ENCODE measurements at places on chromosomes 2 and 18. TPM values are rescaled to one million over a fixed set of nuclear protein-coding genes. Genes with fewer than 3 reads are reported as not detected.

GRCh38 chr2:38712871-38713270 lies 38.3 kb downstream of the SRSF7 start:
- DNase-seq = no peak

DNA sequence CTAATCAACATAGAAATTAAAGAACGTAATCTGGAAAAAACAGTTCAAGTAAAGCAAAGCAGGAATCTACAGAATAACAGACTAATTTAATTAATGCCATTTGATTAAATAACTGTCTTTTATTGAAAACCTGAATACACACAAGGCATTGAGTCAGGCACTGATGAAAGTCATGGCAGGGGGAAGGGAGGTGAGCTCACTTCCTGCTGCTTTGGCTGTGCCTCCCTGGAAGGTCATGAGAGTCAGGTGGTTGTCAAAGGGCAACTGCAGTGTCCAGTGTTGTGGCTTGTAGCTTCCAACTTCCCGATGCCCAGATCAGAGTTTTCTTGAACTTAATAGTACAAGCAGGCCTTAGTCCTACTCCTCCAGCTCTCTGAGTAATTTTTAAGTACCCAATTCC lies 180.9 kb downstream of the PID1 start:
- DNase-seq = no peak

DNA sequence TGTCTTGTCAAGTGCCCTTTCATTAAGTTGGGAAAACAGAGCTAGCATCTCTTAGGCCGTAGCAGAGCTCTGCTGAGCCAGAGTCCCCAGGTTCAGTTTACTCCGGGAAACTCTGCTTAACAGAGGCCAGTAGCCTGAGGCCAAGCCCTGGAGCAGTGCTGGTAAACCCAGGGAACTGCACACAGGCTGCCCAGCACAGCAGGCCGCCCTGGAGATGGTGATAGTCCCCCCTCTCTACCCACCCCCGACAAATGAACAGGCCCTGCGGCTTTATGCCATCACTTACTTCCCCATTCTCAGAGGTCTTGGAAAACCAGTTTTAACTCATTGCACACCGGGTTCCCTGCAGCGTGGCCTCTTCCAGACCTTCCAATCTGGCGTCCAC lies 3.5 kb downstream of the CNNM4 start:
- no peak for DNase-seq

DNA sequence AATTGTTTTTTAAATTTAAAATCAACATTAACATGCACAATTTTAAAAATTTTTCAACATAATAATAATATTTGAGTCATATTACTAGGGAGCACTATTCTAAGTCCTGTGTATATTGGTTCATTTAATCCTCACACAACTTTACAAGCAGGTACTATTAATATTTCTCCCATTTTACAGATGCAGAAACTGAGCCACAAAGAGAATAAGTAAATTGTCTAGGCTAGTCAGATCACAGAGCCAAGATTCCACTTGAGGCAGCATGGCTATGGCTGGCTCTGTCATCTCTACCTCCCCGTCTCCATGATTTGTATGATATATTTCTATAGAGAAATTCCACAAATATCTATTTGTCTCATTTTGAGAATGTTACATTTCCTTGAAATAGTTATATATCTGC lies 15.1 kb downstream of the CCNT2 start:
- DNase-seq = no peak

DNA sequence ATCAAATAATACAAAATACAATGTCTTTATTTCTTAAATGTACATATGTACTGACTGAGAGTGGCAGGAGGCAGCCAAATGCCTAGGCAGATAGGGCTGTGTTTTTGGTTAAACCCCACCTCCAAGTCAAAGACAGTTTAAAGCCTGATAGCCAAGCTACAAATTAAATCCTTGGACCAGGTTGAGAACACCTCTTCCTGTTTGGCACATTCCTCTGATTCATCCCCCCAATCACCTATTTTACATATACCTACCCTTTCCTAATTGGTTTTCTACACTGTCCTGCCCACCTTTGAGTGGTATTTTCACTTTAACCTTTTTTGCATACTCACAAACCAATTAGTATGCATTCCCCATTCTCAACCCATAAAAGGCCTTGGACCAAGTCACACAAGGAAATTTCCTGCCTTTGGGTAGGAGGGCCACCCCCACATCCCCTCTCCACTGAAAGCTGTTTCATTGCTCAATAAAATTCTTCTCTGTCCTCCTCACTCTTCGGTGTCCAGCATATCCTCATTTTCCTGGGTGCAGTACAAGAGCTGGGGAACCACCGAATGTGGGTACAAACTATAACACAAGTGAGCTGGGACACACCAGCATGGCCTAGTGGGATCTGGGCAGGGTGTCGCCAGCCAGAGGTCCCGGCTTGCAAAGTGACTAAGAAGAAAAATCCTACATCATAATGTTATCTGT lies 149.1 kb downstream of the UBE2E3 start:
- no peak for DNase-seq

GRCh38 chr18:54191352-54191751 lies 33.1 kb downstream of the MBD2 start:
- DNase-seq = no peak

The APCDD1 gene
- 1.9 TPM for total RNA-seq

The EPB41L3 gene
- 17.8 TPM for total RNA-seq

The DPP4 gene
- 23.9 TPM for total RNA-seq

The ASB18 gene
- total RNA-seq = not detected

The CCDC148 gene
- 1.1 TPM for total RNA-seq

All from thymus (tissue), 14 donors.